ENCODE measurements at places on chromosomes 1 and 21.

- DNase-seq = no peak
Measured at GRCh38 chr1:17596651-17597509, 57.4 kb downstream of the ARHGEF10L start.

- peak; percentile 6 for DNase-seq
Measured at GRCh38 chr21:20004367-20004766, 993.8 kb upstream of the NCAM2 start.

GRCh38 chr1:116735246-116735645 is 19.0 kb upstream of the CD2 start:
- no peak for DNase-seq

DNA sequence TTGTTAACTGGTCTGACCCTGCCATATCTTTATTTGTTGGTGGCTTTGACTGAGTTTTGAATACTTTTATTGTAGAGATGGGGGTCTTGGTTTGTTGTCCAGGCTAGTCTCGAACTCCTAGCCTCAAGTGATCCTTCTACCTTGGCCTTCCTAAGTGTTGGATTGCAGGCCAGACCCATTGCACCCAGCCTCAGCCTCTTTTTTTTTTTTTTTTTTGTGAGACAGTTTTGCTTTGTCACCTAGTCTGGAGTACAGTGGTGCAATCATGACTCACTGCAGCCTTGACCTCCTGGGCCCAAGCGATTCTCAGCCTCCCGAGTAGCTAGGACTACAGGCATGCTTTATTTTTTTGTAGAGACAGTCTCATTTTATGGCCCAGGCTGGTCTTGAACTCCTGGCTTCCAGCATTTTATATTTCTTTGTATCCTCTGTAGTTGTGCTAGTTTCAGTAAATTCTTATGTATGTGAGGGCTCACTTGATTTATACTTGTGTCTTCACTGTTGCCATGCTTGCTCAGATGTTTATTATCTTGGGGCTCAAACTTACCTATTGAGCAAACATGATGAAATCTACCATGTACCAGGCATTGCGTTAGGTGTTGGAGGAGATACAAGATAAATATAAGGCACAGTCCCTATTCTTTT is 24.1 kb downstream of the THRAP3 start:
- DNase-seq = no peak

GRCh38 chr1:217983051-217983375 is 302.1 kb upstream of the RRP15 start:
- no peak for DNase-seq

GRCh38 chr21:41381731-41382130 is 19.9 kb downstream of the MX2 start:
- no peak for DNase-seq

GRCh38 chr1:108077991-108078390 is 113.0 kb upstream of the VAV3 start:
- DNase-seq = no peak

GRCh38 chr1:116139592-116140134 is 28.5 kb downstream of the MAB21L3 start:
- DNase-seq = no peak

Measured in forelimb muscle (tissue), 1 donor.